ENCODE measurements at places on chromosomes 1 and 21.

- H3K4me1 ChIP-seq = peaks cover 12% of the 10 kb centered on the region
- peak overlapping the region; percentile 70 for H3K27ac ChIP-seq
- no peak for DNase-seq
These were observed 20.8 kb downstream of the KCNJ15 start for GRCh38 chr21:38277501-38278131.

- no peaks in the 10 kb centered on the region for H3K36me3 ChIP-seq
- peak overlapping the region; percentile 95 for H3K27ac ChIP-seq
- DNase-seq = no peak
- peak overlapping the region; percentile 95 for H3K4me3 ChIP-seq
- no peaks in the 10 kb centered on the region for H3K27me3 ChIP-seq
These were observed 526 bp upstream of the SLC25A24 start for GRCh38 chr1:108200687-108201051.

DNA sequence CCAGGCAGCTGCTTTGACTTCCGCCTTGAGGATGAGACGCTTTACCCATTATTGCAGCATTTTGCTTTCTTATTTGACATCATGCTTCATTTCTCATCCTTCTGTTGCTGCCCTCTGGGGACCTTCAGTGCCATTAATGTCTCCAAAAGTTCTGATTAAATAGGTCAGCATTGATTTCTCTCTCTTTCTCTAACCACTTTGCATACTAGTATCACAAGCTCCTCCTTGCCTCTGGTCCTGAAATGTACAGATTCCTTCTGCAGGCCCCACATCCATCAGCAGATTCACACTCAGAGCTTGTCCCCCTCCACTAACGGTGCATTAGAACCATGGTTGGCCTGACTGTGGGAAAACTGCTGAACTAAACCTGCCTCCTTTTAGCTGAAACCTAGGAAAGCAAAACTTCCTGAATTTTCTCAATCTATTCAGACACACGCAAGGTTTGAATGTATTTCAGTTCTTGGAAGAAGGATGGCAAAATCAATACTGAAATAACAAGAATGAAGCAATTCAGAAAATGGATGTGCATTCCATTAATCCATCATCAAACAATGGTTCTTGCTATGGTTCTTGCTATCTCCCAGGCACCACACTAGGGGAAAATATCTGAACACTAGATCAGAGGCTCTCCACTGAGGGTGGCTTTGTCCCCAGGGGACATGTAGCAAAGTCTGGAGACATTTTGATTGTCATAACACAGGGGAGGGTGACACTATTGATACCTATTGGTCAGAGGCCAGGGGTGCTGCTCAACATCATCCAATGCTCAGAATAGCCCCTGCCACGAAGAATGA is 154.5 kb downstream of the PCP4 start:
- H3K4me3 ChIP-seq = no peak overlapping the region
- H3K36me3 ChIP-seq = no peaks in the 10 kb centered on the region
- no peak for DNase-seq
- no peaks in the 10 kb centered on the region for H3K4me1 ChIP-seq
- no peaks in the 10 kb centered on the region for H3K27me3 ChIP-seq

DNA sequence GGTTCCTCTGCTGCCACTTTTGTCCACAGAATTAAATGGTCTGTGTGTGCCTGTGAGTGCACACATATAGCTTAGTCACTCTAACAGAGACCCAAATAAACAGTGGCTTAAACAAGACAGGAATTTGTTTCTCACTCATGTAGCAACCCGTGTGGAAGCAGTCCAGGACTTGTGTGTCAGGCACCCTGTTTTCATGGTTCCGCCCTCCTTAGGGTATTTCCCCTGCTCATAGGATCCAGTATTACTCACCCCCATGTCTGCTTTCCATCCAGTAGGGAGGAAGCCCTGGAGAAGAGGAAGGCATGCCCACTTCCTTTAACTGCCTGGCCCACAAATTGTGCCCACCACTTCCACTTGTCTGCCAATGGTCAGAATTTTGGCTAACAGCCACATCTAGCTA is 41.3 kb upstream of the TACSTD2 start:
- peaks cover 22% of the 10 kb centered on the region for H3K4me1 ChIP-seq
- no peaks in the 10 kb centered on the region for H3K27me3 ChIP-seq
- DNase-seq = peak; percentile 4
